ENCODE measurements at places on chromosomes 6 and 20. TPM values are rescaled to one million over a fixed set of nuclear protein-coding genes. Genes with fewer than 3 reads are reported as not detected.

GRCh38 chr6:141483598-141484061 is 649.1 kb upstream of the GJE1 start:
- peak; percentile 60 for DNase-seq

Gene EHMT2
- 29.3 TPM for polyA plus RNA-seq

GRCh38 chr6:39752835-39753724 is 27.9 kb upstream of the KIF6 start:
- DNase-seq = no peak

Gene GINM1
- 42.0 TPM for polyA plus RNA-seq

GRCh38 chr6:82249381-82250253 is 2.1 kb upstream of the IBTK start:
- DNase-seq = no peak

DNA sequence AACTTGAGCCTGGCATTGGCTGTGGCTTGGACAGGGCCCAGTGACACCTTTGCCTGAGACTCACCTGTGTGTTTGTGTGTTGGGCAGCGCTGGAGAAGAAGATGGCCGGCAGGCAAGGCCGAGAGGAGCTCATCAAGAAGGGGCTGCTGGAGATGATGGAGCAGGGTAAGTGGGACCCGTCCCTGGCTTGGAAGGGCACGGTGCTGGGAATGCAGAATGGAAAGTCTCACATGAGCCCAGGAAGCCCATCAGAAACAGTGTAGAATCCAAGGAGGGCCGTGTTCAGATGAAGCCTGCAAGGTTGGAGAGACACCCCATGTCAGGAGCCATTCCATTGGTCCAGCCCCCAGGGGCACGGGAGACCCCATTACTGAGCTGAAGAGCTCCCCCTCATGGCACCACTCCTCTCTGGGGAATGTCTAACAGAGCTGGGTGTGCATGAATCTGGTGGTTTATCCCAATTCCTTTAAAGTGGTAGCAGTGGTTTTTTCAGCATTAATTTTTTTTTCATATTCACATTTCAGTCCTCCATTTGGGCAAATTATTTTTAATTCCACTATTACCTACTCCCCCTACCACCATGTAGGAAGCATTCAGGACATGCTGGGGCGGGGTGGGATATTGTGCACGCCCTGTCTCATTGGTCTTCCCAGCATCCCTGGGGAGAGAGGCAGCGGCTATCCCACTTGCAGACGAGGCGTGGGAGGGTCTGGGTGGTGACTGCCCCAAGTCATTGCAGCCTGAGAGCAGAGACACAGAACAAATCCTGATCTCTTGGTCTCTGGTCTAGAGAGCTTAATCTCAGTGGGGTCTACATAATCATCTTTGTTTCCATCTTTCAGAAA is 143.6 kb downstream of the PHACTR3 start:
- no peak for DNase-seq

GRCh38 chr6:131937703-131938631 is 13.2 kb downstream of the CCN2 start:
- DNase-seq = no peak

Gene SLC13A3
- polyA plus RNA-seq = 3.3 TPM

DNA sequence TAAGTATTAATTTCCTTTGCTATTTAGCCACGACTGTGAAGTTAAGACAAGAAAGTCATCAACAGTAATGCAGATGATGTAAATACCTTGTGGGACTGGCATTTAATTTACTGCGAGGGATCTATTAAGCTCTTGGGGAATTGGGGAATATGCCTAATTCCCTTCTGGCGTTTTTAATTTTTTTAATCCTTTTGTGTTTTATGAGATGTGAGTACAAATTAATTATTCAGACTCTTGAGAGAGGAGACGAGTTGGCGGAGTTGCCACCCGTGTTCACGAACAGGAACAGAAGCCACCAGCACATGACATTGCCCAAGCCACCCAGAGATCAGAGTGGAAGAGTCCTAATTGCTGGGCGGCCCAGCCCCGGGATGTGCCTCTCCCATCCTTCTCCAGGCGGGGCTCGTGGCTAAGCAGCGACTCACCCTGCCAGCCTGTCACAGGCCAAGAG is 533 bp upstream of the CRYBG1 start:
- DNase-seq = no peak

- DNase-seq = no peak
Observed at GRCh38 chr6:11323666-11324452, 91.4 kb upstream of the NEDD9 start.

Gene MRPS18A
- polyA plus RNA-seq = 30.4 TPM

DNA sequence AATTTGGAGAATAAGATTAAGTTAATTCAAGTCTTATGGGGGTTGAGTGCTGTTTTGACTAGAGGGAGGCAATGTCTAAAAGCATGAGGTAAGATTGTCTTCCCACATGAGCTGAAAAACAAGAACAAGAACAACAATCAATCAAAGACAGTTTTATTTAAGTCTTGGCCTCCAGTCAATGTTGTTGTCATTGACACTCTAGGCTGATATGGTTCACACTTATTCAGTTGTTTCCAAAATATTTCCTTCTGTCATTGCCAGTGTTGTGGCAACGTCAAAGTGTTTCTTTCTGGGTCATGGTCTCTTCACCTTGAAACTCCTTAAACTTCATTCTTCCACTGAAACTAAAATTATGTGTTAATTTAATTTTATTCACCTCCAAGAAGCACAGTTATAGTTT is 72.4 kb downstream of the GRIK2 start:
- no peak for DNase-seq

DNA sequence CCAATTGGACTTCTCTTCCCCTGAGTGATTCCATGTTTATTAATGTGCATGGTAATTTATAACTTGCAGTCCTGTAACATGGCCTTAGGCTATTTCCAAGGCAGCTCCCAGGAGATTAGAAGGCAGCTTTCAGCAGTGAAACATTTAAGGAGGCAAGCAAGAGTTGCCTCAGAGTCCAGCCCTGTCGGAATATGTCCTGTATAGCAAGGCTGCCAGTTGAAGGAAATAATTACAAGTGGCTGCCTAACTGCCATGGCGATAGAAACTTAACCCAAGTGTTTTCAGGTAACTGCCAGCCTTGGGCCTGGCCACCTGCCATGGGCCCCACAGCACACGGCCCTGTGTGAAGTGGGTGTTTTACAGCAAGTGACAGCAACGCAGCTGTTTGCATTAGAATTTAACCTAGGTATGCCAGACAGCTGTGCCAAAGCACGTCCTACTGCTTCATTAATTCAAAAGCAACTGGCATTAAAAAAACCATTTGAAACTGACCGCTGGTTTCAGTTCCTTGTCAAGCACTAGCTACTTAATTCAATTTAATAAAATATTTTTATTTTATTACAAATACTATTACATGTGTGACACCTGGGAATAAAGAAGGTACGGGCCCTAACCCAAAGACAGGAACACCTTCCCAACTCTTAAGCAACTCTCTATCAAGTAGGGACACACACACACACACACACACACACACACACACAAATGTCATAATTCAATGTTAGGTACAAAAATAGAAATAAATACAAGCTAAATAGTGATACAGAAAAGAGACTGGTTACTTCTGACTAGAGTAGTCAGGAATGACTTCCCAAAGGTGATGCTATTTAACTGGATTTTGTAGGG is 151.8 kb upstream of the HEY2 start:
- DNase-seq = no peak

- no peak for DNase-seq
Observed at GRCh38 chr6:90575267-90575666, 11.6 kb downstream of the MAP3K7 start.

- DNase-seq = no peak
Observed at GRCh38 chr6:19325335-19325789, 511.8 kb upstream of the ID4 start.

Gene HLA-DRB1
- 9.4 TPM for polyA plus RNA-seq

GRCh38 chr20:49503176-49503575 is 20.7 kb upstream of the KCNB1 start:
- DNase-seq = no peak

GRCh38 chr6:96058082-96058481 is 42.3 kb downstream of the FUT9 start:
- no peak for DNase-seq

GRCh38 chr6:7705483-7705882 is 20.4 kb upstream of the BMP6 start:
- DNase-seq = no peak

Gene OR12D3
- not detected for polyA plus RNA-seq

DNA sequence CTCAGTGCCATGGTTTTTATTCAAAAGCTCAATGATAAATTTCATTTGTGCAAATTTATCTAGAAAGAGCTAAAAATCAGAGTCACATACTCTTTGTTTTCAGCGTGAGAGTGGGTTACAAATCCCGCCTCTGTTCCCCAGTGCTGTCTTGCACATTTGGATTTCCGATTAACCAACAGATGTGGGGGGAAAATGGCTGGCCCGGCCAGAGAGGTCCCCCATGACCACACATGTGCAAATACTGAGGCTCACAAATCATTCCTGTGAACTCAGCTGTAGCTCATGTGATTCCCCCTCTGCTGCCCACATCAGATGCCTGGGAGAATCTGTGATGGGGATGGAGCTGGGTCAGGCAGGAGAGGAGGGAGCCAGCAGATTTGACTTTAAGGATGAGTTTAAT is 168.7 kb downstream of the PAX1 start:
- DNase-seq = no peak

- no peak for DNase-seq
Observed at GRCh38 chr20:618980-619379, 8.9 kb upstream of the TCF15 start.

DNA sequence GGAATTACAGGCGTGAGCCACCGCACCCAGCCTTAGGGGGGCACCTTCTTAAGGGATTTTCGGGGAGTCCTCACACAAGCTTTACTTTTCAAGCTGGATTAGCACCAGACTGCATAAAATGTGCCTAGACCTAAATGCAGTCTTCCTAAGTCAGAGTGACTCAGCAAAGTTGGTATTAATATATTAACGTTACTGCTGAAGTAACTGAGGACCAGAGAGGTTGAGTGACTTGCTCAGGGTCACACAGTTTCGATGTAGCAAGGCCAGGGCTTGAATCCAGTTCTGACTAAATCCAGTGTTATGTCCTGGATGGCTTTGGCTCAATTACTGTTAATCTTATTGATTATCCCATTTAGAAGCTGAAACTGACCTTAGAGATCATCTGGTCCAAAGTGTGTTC is 13.4 kb downstream of the EDEM2 start:
- no peak for DNase-seq

Gene COL9A3
- 6.1 TPM for polyA plus RNA-seq

DNA sequence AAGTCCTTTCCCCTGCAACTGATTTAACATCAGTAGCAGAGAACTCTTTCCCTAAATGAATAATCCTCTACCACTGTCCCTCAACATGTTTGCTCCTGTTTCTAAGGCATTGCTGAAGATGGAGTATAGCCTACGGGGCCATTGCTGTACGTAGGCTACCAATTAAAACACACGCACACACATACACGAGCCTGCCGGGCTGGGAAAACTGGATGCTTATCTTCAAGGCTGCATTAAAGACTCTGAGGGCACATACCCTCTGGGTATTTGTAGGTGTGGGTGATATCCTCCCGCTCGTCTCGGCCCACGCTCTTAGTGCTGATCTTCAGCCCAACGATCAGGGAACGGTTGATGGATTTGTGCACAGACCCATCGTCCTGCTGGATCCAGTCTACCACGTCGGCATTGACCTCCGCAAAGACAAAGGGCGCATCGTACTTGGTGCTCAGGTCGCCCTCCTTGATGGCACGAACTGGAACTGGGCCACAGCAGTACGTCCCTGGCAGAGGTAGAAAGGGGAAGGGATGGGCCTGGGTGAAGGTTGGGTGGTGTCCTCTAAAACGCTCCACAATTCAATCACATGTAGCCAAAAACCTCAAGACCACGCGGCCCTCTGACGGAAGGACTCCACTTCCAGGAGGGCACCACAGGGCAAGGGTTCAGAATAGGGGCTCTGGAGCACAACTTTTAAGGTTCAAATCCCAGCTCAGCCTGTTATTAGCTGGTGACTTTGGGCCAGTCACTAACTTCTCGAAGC is 25.7 kb downstream of the TGM2 start:
- no peak for DNase-seq

DNA sequence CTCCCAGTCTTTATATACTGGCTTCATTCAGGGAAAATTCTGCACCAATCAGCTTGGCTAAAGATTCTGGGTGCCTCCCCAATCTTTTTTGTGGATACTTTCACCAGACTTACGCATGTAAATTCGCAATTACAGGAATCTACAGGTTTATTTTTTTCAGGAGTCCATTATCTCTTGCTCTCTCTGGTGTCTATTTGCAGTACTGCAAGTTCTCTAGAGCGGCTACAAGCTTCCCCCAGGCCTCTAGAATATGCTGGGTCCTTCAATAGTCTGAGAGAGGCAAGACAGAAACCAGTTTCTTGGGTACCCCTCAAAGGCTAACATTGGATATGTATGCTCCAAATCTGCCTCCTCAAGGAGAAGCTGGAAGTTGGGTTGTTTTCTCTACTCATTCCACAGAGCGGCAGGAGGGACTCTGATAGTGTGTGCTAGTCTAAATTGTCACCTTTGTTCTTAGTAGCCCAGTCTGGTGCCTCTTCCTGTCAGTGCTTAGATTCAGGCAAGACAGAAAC is 58.5 kb downstream of the SUN5 start:
- no peak for DNase-seq

- DNase-seq = no peak
Observed at GRCh38 chr6:103114582-103114981, 1721.1 kb downstream of the GRIK2 start.

Gene BANF2
- polyA plus RNA-seq = not detected

Gene OPN5
- 0.15 TPM for polyA plus RNA-seq

DNA sequence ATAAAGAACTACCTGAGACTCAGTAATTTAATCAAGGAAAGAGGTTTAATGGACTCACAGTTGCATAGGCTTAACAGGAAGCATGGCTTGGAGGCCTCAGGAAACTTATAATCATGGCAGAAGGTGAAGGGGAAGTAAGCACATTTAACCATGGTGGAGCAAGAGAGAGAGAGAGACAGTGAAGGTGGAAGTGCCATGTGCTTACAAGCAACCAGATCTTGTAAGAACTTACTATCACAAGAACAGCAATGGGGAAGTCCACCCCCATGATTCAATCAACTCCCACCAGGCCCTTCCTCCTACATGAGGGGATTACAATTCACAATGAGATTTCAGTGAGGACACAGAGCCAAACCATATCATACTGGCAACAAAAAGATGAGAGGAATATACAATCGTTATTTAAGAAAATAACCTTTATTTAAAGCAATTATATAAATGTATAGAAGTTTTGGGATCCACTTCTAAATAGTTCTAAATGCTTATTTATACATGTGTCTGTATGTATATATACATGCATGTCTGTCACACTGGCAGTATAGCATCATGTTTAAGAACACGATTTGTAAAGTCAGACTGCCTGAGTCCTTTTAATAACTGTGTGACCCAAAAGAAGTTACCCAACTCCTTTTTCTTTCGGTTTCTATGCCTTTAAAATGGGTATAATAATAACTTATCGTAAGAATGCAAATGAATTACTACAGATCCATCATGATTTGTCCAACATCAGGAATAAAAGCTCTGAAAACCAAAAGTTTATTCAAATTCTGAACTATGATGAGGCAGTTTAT is 255.7 kb upstream of the THEMIS start:
- DNase-seq = no peak

Gene ANKEF1
- polyA plus RNA-seq = 1.2 TPM

Gene VGLL2
- 93.8 TPM for polyA plus RNA-seq

Data from forelimb muscle (tissue), 1 donor.